ENCODE measurements at places on chromosomes 12 and 14. TPM values are rescaled to one million over a fixed set of nuclear protein-coding genes. Genes with fewer than 3 reads are reported as not detected.

Gene ERBB3
- 52.3 TPM for polyA plus RNA-seq

Gene KRT7
- polyA plus RNA-seq: 1,415 TPM

Gene PPP1R36
- polyA plus RNA-seq: 1.2 TPM

Gene PIWIL1
- polyA plus RNA-seq: not detected

Gene TM9SF1
- polyA plus RNA-seq: 61.7 TPM

Gene LIN7A
- polyA plus RNA-seq: 6.1 TPM

Gene ANAPC5
- 80.9 TPM for polyA plus RNA-seq

Gene GPR65
- 8.1 TPM for polyA plus RNA-seq

Gene TMEM263
- 12.3 TPM for polyA plus RNA-seq

Gene IFNG-AS1
- 0.03 TPM for polyA plus RNA-seq

Gene APOF
- not detected for polyA plus RNA-seq

Gene PRICKLE1
- 2.9 TPM for polyA plus RNA-seq
